IgD-negative memory B cell (primary cell): ENCODE measurements at places on chromosomes 4 and X. TPM values are rescaled to one million over a fixed set of nuclear protein-coding genes. Genes with fewer than 3 reads are reported as not detected.

The DCAF4L1 gene
- not detected for polyA plus RNA-seq

The MXRA5 gene
- polyA plus RNA-seq: not detected

The GAGE12E gene
- not detected for polyA plus RNA-seq

The FAAH2 gene
- polyA plus RNA-seq: 3.6 TPM

The PDZD4 gene
- 0.15 TPM for polyA plus RNA-seq

The SMARCA1 gene
- not detected for polyA plus RNA-seq

The SPANXA2 gene
- polyA plus RNA-seq: not detected

The FBXO8 gene
- polyA plus RNA-seq: 16.0 TPM

The DIPK2B gene
- not detected for polyA plus RNA-seq
